HS-5 (cell line): ENCODE measurements at places on chromosomes 6 and 20.

DNA sequence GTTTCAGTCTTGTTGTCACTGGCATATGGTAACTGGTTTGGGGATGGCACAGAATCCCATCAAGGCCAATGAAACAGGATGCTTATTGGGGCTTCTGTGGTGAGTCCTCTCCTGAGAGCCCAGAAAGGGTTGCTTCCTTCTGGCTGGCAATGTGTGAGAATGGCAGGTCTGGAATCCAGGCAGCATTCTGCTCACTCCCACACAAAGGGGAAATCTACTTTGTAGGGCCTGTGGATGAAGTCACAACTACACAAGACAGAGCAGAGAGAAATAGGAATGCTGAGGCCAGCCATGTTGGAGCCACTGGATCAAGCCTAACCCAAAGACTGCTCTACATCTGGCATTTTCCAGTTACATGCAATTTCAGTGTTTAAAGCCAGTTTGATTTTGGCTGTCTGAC is 15.7 kb downstream of the PLAGL2 start:
- no peak for DNase-seq

DNA sequence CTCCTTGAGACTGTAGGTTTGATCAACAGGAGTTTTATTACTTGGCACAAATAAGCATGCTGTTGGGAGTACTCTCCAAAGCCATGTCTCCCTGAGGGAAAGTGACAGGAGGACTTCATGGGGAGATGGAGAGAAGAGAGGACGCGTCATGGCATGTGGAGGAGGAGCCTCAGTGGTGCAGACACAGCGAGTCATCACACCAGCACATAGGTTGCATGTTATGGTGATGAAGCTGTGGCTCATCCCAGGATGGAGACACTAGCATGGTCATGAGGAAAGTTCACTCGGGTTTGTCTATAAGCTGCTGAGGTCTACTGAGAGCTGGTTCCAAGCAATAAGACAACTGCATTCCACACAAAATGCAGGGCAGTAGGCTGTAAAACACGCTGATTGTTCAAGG is 13.2 kb upstream of the SSTR4 start:
- no peak for DNase-seq

DNA sequence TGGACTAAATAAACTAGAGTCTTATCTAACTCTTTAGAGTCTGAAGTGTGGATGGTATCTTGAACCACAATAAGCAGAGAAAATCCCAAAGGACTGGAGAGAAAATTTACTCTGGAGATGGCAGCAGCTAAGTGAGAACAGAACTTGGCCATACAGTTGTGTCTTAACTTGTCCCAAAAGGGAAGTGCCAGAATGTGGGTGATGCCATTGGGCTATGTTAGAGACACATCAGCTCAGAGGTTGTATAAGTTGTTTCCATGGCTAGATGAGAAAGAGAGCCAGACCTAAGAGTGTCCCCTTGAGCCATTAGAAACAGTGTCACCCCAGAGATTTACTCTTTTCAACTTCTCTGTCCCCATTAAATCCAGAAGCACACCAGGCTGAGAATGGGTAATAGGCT is 36.2 kb downstream of the FOXO3 start:
- no peak for DNase-seq

GRCh38 chr6:116111552-116112528 is 11.2 kb downstream of the NT5DC1 start:
- no peak for DNase-seq

DNA sequence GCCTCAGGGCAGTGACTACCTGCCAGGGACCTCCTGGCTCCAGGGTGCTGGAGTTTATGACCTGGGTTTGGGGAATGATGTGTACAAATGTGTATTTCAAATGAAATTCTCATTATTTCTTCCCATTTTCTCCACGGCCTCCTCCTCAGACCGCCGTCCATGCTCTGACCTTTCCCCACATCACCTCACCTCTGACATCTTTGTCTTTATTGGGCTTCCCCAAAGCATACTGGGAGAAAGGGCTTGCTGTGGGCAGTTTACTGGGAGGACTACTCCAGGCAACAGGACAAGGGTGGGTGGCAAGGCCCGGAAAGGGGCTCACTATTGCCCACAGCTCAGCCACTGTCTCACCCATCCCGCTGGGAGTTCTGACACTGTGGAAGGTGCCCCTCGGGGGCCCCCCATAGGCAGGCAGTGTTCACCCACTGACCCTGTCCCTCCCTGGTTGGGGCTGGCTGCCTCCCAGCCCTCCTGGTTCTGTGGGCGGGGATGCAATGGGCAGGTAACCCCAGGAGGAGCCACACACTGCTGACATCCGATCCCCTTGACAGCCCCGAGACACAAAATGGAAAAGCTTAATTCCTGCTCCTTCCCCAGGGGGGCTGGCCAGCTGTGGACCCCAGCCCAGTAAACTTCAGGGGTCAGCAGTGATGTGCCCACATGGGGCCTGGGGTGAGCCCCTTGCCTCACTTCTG is 39.8 kb upstream of the CST7 start:
- DNase-seq, result no peak

GRCh38 chr20:3710011-3710466 is 2.4 kb downstream of the SIGLEC1 start:
- no peak for DNase-seq

- no peak for DNase-seq
Measured at GRCh38 chr20:37288091-37288490, 1.4 kb upstream of the MANBAL start.

DNA sequence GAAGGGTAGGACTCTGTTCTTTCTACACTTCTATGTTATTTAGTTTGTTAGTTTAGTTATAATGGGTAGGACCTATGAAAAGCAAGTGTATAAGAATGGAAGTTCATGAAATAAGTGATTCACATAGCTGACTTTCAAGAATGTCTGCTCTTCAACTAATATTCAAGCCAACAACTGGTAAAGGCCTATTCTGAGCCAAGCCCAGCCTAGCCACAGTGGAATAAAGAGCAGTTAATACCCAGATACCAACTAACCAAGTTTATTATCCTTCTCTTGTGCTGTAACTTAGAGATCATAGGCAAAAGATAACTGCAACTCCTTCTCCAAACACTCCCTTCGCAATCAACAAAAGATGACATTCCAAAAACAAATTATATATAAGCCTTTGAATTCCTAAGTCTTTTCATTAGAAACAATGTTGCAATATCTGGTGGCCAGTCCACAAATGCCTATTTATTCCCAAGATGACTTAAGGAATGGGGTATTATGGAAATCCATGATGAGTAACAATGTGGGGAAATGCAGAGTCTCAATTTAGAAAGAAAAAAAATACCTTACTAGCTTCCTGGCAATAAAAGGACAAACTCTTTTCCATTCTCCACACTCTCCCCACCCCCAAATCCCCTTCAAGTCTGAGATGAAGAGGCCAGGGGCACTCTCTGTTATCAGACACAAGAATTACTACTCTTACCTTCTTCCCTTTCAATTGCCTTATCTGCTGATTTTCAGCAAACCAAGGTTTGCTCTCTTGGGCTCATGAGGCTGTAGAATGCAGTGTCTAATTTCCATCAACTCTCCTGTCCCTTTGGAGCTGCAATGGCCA is 27.4 kb downstream of the BTBD9 start:
- peak; percentile 18 for DNase-seq

GRCh38 chr20:47905628-47906347 is 120.5 kb upstream of the SULF2 start:
- no peak for DNase-seq

GRCh38 chr6:22513667-22514066 is 55.7 kb upstream of the HDGFL1 start:
- DNase-seq, result no peak

- DNase-seq, result no peak
Measured at GRCh38 chr6:66161546-66162108, 454.6 kb upstream of the EYS start.

DNA sequence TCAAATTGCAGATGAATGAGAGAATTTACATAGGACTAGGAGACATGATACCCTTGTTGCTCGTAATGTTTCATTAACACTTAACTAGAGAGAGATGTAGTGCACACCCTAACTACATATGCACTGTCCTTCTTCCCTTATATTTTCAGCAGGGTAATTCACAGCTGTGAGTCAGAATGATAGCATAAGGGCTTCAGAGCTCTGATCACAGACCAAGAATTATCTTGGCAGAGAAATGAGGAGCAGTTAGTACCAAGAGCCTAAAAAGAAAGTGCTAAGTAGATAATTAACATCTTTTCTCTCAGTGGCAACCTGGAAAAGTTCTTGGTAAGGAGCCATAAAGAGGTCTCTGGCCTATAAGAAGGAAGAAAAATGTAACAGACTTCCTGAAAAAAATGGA is 35.8 kb downstream of the GRIK2 start:
- no peak for DNase-seq

DNA sequence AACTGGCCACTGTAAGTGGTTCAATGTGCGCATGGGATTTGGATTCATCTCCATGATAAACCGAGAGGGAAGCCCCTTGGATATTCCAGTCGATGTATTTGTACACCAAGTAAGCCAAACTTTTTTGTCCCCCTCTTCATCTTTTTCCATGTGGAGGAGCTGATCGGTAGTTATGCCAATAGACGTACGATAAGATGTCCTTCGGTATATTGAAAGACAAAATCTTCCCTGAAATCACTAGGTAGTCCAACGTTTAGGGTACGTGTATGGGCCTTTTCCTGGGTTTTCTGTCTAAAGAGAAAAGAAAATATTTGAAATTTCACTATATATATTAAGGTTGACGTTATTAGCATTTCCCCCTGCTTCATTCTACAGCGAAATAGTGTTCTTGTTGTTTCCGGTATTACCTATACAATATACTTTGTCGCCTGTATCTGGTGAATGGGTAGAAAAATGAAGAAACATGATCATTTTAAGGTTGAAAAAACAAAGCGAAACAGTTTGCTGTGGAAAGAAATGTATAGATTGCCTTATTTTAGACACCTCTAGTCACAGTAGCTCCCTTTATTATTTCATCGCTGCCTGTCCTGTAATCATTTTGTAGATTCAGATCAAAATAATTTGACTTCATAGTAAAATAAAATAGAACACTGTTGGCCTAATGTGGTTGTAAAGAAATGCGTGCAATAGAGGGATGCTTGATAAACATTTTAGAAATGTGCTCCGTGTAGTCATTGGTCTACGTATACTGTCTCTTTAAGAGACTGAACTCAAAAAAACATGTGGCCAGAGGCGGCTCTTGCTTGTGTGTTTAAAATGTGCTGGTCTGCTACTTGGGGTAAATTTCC is 1.5 kb downstream of the LIN28B start:
- no peak for DNase-seq

DNA sequence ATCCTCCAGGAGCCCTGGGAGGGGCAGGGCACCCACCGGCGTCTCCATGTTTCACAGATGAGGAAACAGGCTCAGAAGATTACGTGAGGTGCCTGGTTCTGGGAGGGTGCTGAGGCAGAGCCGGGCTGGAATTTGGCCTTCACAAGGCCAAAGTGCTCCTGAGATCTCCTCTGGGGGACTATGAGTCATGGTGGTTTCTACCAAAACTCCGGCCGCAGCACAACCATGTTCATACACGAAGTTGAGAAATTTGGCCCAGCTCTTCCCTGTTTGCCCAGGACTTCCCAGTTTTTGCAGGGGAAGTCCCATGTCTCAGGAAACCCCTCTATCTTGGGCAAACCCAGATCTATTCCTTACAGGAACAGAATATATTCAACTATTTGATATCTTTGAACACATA is 172.9 kb upstream of the CDYL start:
- peak; percentile 89 for DNase-seq
